ENCODE measurements at places on chromosomes 2 and 18.

DNA sequence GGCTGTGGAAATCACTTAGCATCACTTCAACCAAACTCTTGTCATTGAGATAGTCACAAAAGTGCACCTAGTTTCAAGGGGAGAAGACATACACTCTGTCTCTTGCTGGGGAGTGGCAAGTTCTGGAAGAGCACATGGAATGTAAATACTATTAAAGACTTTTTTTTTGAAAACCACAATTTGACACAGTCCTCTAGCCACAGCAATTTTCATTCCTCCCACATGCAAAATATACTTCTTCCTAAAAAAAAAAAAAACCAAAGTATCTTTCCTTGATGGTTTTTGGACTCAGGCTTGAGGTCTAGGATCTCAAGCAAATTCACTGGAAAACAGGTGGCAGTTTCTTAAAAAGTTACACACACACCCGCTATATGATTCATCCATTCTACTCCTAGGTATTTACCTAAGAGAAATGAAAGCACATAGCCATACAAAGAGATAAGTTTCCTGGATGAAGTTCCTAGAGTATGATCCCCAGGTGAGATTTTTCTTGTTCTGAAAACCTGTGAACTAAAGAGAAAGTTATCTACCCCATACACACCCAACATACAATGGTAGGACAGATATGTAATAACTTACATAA, 295.8 kb downstream of the SP3 start:
- DNase-seq: no peak

- no peak for DNase-seq
Measured at GRCh38 chr2:118697781-118698180, 149.7 kb downstream of the EN1 start.

DNA sequence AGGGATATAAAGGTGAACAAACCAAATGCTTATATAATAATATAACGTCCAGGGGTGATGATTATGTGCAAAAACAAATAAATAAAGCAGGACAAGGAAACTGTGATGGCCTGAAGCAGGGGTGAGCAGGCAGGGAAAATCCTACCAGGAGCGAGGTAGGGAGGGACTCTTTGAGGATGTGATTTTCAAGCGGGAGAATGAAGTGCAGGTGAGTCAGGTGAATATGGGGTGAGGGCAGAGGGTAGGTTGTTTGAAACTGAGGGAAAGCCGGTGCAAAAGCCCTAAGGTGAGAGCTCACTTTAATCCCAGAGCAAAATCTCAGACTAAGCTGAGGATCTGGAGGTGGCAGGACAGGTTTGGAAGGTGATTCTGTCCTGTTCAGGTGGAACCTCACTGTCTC, 40.7 kb downstream of the CYP26B1 start:
- no peak for DNase-seq

DNA sequence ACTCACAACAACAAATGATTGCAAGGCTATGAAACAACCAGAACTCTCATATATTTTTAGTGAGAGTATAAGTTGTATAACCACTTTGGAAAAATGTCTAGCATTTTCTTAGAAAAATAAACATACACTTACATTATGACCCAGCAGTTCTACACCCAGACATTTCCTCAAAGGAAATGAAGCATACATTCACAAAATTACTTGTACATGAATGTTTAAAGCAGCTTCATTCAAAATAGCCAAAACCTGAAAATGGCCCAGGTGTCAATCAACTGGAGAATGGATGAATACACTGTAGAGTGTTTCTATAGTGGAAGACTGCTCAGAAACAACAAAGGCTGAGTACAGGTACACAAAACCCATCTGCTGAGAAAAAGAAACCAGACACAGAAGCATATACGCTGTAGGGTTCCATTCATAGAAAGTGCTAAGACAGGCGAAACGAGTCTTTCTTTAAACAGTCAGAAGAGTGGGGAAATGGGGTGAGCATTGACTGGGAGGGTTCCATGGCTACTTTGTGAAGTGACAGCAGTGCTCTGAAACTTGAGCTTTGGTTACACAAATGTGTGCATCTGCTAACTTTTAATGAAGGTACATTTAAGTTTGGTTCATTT, 799.0 kb downstream of the DCDC2C start:
- DNase-seq: no peak

GRCh38 chr2:9170458-9171130, 36.0 kb upstream of the ASAP2 start:
- DNase-seq: no peak

GRCh38 chr2:32474381-32474780, 117.6 kb downstream of the BIRC6 start:
- DNase-seq: no peak

DNA sequence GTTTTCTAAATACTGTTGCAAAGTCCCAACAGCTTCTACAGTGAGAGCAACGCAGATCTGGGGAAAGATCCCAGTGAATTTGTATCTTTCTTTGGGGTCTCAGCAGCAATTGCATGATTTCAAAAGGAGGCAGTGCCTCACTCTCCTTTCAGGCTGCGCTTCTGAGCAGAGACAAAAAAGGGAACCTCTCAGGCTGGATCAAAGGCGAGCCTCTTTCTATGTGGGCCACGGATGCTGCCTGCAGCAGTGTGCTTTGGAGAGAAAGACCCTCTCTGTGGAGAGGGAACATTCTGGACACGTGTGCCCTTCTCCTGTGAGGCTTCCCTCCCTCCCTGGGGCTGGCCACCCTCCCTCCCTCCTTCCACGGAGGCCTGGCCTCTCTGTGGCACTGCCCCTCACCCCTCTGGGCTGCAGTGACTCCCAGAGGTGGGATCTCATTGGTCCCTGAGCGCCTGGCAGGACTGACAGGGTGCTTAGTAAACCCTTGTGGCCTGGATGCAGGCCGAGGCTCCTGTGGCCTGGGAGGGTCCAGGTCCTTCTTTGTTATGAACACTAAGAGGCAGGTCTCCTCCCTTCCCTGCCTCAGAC, 21.6 kb upstream of the PDIA6 start:
- no peak for DNase-seq

- DNase-seq: no peak
Measured at GRCh38 chr2:161962160-161962559, 111.9 kb downstream of the DPP4 start.

DNA sequence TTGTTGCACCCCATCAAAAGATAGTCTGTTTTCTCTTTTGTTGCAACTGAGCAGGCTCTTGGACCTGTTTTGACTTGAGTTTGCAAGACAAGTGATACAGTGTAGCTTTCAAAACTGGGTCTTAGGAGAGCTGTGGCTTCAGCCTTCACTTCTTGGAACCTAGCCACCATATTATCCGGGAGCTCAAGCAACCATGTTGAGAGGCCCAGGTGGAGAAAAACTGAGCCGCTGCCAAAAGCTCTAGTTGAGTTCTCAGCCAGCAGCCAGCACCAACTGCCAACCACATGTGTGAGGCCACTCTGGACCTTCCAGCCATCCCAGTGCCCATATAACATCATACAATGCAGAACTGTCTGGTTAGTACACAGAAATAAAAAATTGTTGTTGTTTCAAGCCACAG, 5.4 kb downstream of the CACNB4 start:
- no peak for DNase-seq

GRCh38 chr18:34921811-34922385, 119.3 kb upstream of the MAPRE2 start:
- no peak for DNase-seq

DNA sequence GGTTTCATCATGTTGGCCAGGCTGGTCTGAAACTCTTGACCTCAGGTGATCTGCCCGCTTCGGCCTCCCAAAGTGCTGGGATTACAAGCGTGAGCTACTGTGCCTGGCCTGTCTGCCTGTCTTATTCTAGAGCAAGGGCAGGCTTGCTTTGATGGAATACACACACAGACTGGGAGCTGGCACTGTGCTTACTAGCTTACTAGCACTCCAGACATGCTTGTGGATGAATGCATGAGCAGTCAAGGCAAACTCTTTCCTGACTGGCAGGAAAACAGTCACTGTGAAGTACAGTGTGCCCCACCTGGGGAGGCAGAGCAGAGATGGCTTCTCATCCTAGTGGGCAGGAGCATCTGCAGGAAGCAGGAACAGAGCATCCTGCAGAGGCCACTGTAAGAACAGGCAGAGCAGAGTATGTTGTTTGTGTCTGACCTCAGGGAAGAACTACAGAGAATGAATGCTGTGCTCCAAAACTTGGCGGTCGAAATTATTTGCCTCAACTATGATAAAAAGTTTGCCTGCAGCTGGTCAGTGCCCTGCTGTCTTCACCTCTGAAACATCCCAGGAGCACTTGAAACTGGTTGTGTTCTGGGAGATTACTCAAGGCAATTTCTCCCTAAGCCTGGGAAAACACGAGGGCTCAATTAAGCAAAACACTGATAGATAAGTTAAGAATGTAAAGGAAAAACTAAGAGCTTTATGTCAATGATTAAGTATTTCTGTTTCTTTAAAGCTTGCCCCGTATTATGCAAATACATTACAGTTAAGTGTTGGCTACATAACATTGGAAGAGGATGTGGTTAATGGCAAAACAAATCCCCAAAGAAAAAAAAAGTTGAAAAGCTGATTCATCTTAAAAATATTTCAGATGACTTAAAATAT, 102.4 kb downstream of the VAPA start:
- no peak for DNase-seq

Data from nucleus accumbens (tissue), 56 donors.